T1000 (cell line): ENCODE measurements at places on chromosomes 1 and 21.

GRCh38 chr1:151513626-151514121 is 2.5 kb downstream of the CGN start:
- no peak for DNase-seq

- no peak for DNase-seq
Measured at GRCh38 chr1:93352376-93352775, 6.7 kb downstream of the DR1 start.

- peak; percentile 70 for DNase-seq
Measured at GRCh38 chr1:206706298-206706791, 21.6 kb downstream of the MAPKAPK2 start.

GRCh38 chr1:153608742-153609584 is 4.0 kb downstream of the S100A16 start:
- peak; percentile 87 for DNase-seq

DNA sequence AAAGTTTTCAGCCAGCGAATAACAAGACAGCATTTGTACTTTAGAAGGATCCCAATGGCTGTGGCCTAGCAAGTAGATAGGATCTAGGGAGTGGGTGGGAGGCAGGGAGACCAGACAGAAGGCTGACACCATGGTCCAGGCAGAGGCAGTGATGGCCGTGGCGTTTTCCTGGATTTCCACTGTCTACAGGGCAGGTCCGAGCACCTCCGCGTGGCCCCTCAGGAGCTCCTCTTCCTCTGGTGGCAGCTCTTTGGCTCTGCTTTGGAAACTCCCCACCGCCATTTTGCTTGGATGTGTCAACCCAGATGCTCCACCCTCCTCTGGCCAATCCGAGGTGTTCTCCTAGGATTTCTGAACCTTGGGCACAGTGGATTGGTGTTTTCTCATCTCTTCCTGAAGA is 25.1 kb downstream of the PADI4 start:
- no peak for DNase-seq

GRCh38 chr1:215517441-215517891 is 49.6 kb upstream of the KCTD3 start:
- DNase-seq = no peak

- no peak for DNase-seq
Measured at GRCh38 chr1:21666576-21667320, 2.4 kb downstream of the RAP1GAP start.

DNA sequence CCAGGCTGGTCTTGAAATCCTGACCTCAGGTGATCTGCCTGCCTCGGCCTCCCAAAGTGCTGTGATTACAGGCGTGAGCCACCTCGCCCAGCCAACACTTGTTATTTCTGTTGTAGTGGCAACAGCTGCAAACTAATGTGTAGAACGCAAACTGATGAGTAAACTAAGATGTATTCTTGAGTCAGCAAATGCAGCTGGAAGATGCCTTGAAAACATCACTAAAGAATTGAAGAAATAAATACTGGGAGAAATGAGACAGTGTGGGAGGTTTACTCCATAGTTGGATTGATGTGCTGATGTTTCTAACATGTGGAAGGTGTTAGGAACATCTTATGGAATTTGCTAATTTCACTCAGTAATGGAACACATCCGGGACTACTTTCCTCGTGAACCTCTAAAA is 61.3 kb upstream of the KCNE2 start:
- no peak for DNase-seq

GRCh38 chr1:1799716-1800115 is 21.4 kb upstream of the NADK start:
- no peak for DNase-seq

GRCh38 chr1:246271516-246271915 is 235.6 kb downstream of the SMYD3 start:
- no peak for DNase-seq
